Stimulated activated CD4-positive, alpha-beta T cell treated with anti-CD3 and anti-CD28 coated beads, Interleukin-15, amount 100 ng/mL, for 1 hour (primary cell): ENCODE measurements at places on chromosomes 3 and 15.

GRCh38 chr15:48560321-48561051, 85.0 kb downstream of the FBN1 start:
- no peak for DNase-seq

DNA sequence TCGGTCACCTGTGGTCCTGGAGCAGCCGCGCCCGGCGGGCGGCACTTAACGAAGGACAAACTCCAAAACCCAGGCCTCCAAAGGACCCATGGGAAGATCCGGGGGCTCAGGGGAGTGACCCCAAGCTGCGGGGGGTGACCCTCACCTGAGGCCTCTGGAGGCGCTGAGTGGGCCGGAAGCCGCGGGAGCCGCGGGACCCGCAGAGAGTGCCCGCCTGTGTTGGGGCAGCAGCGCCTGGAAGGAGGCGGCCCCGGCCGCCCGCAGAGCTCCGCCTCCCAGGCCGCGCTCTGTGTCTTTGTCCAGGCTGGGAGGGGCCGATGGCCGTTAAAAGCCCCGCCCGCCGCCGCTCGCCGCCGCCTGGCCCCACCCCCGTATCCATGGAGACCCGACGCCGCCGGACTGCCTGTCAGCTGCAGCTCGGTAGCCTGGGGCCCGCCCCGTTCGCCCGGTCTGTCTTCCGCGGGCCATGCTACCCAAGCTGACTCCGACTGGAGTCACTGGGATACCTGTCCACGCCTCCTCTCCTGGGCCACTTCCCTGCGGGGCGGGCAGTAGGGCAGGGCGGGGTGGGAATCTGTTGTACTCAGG, 15.3 kb upstream of the FANCD2 start:
- peak; percentile 58 for DNase-seq

DNA sequence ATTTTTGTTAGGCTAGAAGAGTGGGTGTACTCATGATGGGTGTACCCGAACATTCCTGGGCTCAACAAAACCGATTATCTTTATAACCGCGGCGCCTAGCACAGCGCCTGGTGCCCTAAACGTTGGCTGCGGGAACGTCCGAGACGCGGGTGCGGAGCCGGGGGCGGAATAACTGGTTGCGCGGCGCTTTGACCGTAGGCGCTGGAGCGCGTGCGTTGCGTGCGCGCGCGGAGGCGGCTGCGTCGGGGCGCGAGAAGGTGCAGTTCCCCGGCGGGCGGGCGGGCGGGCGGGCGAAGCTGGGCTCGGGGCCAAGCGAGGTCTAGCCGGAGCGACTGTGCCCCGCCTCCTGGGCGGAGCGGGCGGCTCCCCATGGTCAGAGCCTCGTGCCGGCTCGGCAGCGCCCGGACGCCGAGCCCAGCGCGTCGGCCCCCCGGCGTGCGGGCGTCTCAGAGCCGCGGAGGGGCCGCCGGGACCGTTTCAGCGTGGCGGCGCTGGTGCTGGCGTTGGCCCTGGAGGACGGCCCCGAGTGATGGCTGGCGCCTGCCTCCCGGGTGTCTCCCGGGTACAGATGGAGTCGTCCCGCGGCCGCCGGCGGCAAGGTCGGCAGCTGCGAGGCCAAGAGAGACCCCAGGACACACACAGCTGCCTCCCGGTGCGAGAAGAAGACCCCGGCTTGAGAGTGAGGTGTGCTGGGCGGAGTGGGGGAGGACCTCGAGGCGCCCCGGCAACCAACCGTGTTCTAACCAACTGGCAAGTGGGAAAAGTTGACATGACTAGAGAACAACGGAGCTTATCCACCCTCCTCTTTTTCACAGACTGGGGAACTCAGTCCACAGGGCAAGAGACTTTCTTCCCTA, at the start of gene PLAAT1:
Gene PLAAT1 (plus strand): TSS at position 373 of the 857 bp plus-strand sequence. CDS start 14,429 bp downstream, outside the sequence.
- no peak for DNase-seq

- no peak for DNase-seq
These were observed 23.5 kb downstream of the CHAC1 start for GRCh38 chr15:40976819-40977218.

- peak; percentile 14 for DNase-seq
These were observed at the start of gene CYP1A1 for GRCh38 chr15:74725225-74725774. Gene CYP1A1, minus strand, starts transcription at chr15:74725528. Its CDS starts 2,431 bp downstream, at chr15:74723097.

DNA sequence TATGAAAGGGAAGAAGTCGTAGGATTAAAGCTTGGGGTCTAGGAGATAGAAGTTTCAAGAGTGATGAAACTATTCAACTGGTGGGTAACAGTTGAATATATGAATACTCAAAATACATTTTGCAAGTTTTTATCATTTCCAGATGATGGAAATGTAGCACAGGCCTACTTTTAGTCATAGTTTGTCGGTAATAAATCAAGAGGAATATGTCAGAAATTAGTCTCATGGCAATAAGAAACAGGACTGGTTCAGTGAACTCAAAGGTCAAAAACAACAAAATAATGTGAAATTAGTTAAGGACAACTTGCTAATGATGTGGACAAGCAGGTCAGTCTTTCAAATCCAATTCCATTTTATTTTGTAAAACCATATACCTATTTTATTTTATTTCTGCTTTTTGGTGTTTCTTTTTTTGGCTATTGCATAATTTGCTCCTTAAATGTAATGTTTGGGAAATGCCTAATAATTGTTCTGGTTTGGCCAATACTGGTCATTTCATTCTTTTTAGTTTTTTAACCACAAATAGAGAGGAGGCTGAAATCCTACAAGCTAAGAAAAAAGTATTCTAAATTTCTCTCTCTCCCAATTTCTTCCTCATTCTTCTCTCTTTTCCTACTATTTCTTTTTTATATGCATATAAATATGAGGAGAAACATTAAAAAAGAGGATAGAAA, 195.2 kb upstream of the ARHGEF26 start:
- no peak for DNase-seq

DNA sequence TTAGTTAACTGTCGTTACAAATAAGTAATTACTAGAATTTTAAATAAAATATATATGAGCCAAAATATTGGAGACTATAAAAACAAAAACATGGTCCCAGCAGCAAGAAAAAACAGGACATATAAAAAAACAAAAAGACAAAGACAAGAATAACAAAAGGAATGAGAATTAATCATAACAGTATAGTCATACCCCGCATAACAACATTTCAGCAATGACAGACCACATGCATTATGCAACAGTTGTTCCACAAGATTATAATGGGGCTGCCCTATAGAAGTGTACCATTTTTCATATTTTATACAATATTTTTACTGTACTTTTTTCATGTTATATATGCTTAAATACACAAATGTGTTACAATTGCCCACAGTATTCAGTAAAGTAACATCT, 5.6 kb downstream of the HLTF start:
- DNase-seq, result no peak

GRCh38 chr15:81314378-81314777, 9.6 kb downstream of the STARD5 start:
- no peak for DNase-seq

- DNase-seq, result no peak
These were observed 35.5 kb downstream of the NECTIN3 start for GRCh38 chr3:111106993-111107661.

- DNase-seq, result no peak
These were observed 7.5 kb upstream of the TBC1D21 start for GRCh38 chr15:73865904-73866303.

DNA sequence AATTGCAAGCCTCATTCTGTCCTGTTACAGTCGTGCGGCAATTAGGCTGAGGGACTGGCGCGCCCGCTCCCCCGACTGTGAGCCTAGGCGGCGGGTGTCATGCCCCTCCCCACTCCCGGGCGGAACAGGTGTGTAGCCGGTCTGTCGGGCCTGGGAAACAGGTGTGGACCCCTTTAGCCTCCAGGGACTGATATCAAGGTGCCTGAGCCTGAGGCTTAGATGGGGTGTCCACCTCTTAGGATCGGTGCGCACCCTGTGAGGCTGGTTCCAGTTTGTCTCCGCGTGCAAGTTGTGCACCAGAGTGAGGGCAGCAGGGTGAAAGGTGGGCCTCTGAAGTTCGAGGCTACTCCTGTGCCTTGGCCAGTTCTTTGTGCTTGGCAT, 686 bp downstream of the VPS8 start:
- peak; percentile 6 for DNase-seq

DNA sequence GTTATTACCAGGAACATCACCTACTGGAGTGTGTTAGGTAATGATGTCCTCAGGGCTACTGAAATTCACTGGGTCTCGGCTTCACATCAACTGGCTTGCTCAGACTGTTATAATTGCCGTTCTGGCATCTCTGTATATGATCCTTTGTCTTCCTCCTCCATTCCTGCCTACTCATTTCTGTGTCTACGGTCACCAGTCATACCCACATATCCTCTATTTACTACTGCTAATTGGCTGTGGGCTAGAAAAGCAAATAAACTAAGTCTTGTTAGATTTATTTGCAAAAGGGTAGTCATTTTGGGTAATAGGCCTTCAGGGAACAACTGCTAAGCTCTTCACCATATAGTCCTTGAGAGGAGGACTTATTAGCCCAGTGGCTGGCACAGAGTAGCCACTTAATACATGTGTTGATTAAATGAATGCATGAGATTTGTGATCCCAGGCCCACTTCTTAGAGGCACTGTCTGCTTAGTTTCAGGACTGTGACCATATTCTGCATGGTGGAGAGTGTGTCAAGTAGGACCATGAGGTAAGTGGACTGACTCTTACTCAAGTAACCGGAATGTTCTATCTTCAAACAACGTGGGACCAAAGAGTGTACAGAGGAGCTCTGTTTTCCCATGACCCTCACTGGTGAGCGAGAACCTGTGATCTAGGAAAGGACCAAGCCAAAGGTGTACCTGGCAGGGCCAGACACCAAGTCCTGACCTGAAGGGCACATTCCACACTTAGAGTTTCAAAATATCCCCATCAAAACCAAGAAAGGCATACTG, 13.2 kb downstream of the ZDHHC3 start:
- no peak for DNase-seq

GRCh38 chr3:154121701-154122551, 736 bp downstream of the ARHGEF26 start:
- DNase-seq, result peak; percentile 2

GRCh38 chr3:123480428-123480827, 31.5 kb upstream of the ADCY5 start:
- DNase-seq, result no peak

GRCh38 chr15:57468486-57468885, 92.2 kb downstream of the CGNL1 start:
- DNase-seq, result no peak

GRCh38 chr3:112405845-112406244, 72.9 kb downstream of the CD200 start:
- no peak for DNase-seq

DNA sequence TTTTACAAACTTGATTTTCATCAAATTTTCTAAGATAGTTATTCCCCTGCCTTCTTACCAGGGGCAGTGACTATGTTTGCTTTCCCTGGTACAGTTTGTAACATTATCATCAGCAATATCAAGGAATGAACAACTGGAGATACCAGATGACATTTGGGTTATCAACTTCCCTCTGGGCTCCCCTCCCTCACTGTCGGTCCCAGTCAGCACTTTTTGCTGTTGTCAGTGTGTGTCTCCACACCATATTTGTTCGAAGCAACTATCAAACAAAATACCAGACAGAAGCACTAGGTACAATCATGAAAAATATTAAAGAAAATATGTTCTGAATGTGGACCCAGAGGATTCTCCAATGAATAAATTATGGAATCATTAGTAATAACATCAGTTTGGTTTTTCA, 75.3 kb downstream of the PLOD2 start:
- DNase-seq, result no peak

- no peak for DNase-seq
These were observed 65.0 kb downstream of the NIPA2 start for GRCh38 chr15:22903427-22903826.

GRCh38 chr3:2211568-2211967, 112.9 kb downstream of the CNTN4 start:
- no peak for DNase-seq

GRCh38 chr3:170419557-170420087, 954 bp downstream of the CLDN11 start:
- DNase-seq, result no peak

DNA sequence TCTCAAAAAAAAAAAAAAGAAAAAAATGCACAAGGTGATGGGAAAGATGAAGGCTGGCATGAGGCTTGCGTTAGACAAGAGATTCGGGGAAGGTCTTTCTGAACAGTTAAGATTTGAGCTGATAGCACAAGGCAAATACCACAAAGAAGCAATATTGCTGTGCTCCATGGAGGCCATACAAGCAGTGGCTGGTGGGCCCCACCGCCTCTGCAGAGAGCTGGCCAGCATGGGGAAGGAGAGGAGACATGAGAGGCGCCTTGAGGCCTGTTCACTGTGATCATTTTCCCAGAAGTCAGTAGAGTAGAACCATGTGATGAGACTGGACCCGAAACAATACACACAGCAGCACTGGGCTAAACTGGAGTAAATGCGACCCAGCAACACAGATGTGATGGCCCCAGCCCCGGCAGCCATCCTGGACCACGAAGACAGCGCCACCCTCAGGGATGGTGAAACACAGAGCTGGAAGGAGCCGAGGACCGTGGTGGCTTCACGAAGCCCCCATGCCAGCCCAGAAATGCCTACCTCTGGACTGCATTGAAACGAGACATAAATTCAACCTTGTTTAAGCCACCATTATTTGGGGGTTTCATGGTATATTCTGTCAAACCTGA, 5.5 kb downstream of the XXYLT1 start:
- no peak for DNase-seq

DNA sequence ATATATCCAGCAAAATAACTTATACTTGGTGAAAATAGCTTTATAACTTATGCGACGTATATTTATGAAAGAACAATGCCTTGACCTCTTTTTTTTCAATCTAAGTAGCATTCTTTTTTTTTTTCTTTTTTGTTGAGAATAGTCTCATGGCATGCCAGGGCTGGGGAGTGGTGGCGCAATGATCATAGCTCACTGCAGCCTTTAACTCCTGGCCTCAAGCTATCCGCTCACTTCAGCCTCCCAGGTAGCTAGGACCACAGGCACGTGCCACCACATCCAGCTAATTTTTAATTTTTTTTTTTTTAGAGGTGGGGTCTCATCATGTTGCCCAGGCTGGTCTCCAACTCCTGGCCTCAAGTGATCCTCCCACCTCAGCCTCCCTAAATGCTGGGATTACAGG, 43.5 kb downstream of the RAB8B start:
- DNase-seq, result no peak

GRCh38 chr15:73108676-73109075, 56.4 kb downstream of the NEO1 start:
- DNase-seq, result no peak

DNA sequence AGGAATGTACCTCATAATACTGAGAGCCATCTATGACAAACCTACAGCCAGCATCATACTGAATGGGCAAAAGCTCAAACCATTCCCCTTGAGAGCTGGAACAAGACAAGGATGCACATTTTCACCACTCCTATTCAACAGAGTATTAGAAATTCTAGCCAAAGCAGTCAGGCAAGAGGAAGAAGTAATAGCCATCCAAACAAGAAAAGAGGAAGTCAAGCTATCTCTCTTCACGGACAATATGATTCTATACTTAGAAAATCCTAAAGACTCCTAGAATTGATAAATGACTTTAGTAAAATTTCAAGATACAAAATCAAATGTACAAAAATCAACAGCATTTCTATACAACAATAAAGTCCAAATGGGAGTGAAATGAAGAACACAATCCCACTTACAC, 30.2 kb downstream of the OCA2 start:
- DNase-seq, result no peak

DNA sequence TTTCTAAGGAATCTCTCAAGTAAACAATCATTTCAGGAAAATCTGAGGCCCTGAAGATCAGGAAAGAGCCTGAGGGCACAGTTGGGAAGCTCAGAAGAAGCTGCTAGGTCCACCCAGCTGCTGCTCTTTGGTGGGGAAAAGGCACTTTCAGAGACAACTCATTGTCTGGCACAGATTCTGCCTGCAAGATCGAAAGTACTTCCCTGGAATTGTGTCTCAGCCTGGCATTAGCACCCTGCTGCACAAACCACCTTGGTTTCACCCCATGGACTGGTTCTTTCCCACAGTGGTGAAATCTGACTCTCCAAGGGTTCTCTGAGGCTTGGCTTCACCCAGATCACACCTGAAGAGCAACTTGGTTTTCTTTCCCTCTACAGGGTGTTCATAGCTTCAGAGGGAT, 18.7 kb downstream of the THRB start:
- DNase-seq, result no peak
